Common myeloid progenitor, CD34-positive (primary cell): ENCODE measurements at places on chromosomes 16 and 17.

GRCh38 chr16:85014311-85014710, 3.0 kb upstream of the ZDHHC7 start:
- H3K27ac ChIP-seq = no peak overlapping the region
- no peaks in the 10 kb centered on the region for H3K36me3 ChIP-seq
- DNase-seq = no peak

- DNase-seq = no peak
- no peak overlapping the region for H3K27ac ChIP-seq
- no peak overlapping the region for H3K4me3 ChIP-seq
- no peaks in the 10 kb centered on the region for H3K27me3 ChIP-seq
Measured at GRCh38 chr17:77434136-77435114, 293.7 kb downstream of the SEC14L1 start.

DNA sequence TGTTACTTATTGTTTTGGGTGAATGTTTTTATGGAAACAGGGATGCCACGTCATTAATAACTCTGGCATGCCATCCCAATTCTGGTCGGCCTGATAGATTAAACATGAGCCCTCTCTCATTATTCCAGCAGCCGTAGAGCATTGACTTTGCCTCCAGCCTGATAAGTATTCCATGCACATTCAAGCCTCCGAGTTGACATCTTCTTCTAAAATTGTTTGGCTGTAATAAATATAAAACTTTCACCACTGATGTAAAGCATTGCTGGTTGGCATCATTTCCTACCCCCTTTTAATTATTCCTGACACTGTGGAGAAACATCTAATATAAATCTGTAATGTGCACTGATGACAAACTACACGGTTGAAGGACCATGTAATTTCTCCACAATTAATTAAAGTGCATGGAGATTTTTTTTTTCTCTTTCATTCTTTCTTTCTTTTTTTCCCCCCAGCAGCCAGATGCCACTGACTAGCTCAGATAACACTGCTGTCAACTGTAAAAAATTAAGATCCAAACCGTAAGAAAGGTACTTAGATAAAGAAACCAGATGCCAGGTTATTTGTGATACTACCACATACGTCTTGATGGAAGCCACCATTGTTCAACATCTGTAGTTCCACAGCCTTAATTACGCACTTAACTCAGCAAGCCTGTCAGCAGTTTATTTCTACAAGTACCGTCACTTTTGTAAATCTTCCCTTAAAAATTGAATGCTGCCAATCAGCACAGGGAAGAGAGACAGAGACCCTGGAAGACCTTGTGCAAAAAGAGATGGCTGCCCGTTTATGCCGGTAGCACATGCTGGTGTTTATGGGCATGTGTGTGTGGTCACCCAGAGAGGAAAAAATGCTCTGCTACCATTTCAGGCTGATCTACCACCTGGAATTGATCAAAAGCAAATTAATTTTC, 237.7 kb downstream of the IRX3 start:
- no peaks in the 10 kb centered on the region for H3K36me3 ChIP-seq
- H3K4me3 ChIP-seq = no peak overlapping the region
- H3K4me1 ChIP-seq = peaks cover 35% of the 10 kb centered on the region
- H3K27ac ChIP-seq = no peak overlapping the region
- H3K27me3 ChIP-seq = no peaks in the 10 kb centered on the region

DNA sequence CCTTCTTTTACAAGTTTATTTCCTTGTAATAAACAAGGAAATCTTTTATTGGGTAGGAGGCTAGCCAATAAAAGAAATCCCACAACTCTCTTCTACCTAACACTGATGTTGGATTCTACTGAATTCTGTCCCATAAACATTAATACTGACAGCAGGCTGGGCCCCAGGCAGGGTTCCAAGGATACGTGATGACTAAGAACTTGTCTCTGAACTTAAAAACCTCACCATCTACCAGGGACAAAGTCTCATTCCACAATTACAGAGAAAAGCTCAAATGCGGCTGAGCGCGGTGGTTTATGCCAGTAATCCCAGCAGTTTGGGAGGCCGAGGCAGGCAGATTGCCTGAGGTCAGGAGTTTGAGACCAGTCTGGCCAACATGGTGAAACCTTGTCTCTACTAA, 64.9 kb downstream of the ARHGAP17 start:
- DNase-seq = no peak
- H3K4me3 ChIP-seq = no peak overlapping the region
- H3K36me3 ChIP-seq = peaks cover 75% of the 10 kb centered on the region
- H3K27ac ChIP-seq = no peak overlapping the region
- no peaks in the 10 kb centered on the region for H3K4me1 ChIP-seq

DNA sequence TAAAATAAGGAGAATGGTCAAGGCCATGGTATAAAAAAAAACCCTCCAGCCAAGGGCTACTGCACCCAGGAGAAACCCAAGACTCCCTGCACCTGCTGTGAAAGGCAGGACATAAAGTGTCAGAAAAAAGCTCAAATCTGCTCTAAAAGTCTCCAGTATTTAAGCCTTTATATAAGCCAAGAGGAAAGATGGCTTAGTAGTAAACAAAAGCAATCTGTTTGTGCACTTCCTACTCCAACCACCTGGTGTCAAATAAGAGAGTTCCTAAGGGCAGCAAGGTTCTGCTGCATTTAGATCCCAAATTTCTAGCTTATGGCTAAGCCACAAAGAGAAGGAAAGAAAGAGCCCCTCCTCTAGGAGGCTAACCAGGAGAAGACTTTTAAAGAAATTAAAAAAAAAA, 20.6 kb downstream of the ACSM1 start:
- H3K36me3 ChIP-seq = no peaks in the 10 kb centered on the region
- no peak overlapping the region for H3K4me3 ChIP-seq
- H3K27me3 ChIP-seq = no peaks in the 10 kb centered on the region
